CD4-positive, CD25-positive, alpha-beta regulatory T cell (primary cell): ENCODE measurements at places on chromosomes 7 and 10. TPM values are rescaled to one million over a fixed set of nuclear protein-coding genes. Genes with fewer than 3 reads are reported as not detected.

DNA sequence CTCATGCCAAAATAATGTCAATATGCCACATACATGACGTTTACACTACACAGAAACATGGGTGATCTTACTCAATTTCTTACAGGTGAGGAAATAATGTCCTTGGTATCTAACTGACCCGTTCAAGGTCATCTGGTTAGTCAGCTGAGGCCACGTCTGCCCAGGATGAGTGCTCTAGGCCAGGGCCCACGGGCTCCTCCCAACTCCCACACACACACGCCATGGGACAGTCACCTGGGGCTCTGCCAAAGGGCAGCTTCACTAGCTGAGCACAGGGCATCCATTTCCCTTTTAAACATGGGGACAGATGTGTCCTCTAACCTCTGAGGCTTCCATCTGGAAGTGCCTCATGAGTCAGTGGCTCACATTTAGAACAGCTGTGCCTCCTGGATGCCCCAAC lies 123.9 kb downstream of the TNS3 start:
- DNase-seq: no peak
- H3K27ac ChIP-seq: no peak overlapping the region
- no peaks in the 10 kb centered on the region for H3K27me3 ChIP-seq
- no peaks in the 10 kb centered on the region for H3K36me3 ChIP-seq
- H3K4me3 ChIP-seq: no peak overlapping the region

GRCh38 chr7:41870461-41871138 lies 167.7 kb upstream of the INHBA start:
- no peaks in the 10 kb centered on the region for H3K36me3 ChIP-seq
- no peaks in the 10 kb centered on the region for H3K4me1 ChIP-seq
- H3K4me3 ChIP-seq: no peak overlapping the region
- H3K27me3 ChIP-seq: no peaks in the 10 kb centered on the region

DNA sequence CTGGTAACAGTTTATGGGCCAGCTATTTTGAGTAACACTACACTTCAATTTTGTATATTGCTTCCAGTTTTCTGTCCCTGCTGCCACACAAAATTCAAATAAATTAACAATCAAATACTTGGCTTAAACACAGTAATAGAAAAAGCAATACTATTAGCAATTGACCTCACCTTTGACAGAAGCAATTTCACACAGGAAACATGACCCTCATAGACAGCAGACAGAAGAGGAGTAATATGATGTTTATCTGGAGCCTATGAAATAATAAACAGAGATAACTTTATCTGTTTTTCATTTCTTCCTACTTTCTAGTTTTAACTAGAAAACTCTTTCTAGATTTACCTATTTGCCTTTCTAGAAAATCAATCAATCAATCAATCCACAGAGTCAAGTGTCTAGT lies 26.7 kb downstream of the MTPN start:
- peaks cover 47% of the 10 kb centered on the region for H3K36me3 ChIP-seq
- H3K27ac ChIP-seq: no peak overlapping the region
- H3K27me3 ChIP-seq: no peaks in the 10 kb centered on the region
- no peak for DNase-seq
- H3K4me3 ChIP-seq: no peak overlapping the region

- H3K27ac ChIP-seq: no peak overlapping the region
- no peaks in the 10 kb centered on the region for H3K36me3 ChIP-seq
- H3K4me1 ChIP-seq: no peaks in the 10 kb centered on the region
- no peak overlapping the region for H3K4me3 ChIP-seq
Measured at GRCh38 chr10:28705472-28705871, 28.2 kb downstream of the BAMBI start.

GRCh38 chr10:127447197-127447596 lies 101.9 kb upstream of the NPS start:
- no peaks in the 10 kb centered on the region for H3K27me3 ChIP-seq
- H3K36me3 ChIP-seq: no peaks in the 10 kb centered on the region
- H3K4me3 ChIP-seq: no peak overlapping the region
- no peaks in the 10 kb centered on the region for H3K4me1 ChIP-seq
- no peak overlapping the region for H3K27ac ChIP-seq

DNA sequence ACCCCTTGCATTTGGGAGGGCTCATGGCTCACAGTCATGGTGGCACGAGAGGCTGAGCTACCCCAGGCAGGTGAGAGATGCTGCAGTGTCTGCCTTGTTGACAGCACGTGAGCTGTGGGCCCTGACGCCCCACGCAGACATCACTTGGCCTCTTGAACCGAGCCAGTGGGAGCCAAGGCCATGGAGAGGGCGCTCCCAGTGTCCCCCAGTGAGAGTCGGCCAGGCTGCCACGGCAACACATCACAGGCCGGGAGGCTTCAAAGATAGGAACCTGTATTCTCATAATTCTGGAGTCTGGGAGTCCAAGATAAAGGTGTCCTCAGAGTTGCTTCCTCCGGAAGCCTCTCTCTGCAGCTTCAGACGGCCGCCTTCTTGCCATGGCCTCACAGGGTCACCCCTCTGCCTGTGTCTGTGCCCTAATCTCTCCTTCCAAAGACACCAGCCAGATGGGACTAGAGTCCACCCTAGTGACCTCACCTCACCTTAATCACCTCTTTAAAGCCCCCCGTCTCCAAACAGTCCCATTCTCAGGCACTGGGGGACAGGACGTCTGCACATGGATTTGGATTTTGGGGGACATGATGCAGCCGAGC lies 119.6 kb downstream of the KLF6 start:
- H3K4me3 ChIP-seq: no peak overlapping the region
- no peak overlapping the region for H3K27ac ChIP-seq
- DNase-seq: no peak
- H3K27me3 ChIP-seq: no peaks in the 10 kb centered on the region
- H3K4me1 ChIP-seq: peaks cover 38% of the 10 kb centered on the region

DNA sequence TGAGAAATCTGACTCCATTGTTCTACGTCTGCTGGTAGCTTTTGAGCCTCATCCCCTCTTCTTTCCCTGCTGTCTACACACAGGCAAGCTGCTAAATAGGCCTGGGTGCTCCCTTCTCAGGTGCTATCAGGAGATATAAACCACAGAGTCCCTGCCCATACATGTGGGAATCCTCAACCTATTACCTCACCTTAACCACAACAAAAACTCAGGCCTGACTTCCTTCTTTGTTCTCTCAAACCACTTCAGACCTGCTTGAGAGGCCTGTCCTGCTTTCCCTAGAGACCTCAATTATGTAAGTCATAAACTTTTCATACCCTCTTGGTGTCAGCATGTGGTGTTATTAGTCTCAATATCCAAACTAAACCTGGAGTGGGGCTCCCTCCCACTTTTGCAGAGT lies 75.0 kb upstream of the MAGI2 start:
- H3K36me3 ChIP-seq: no peaks in the 10 kb centered on the region
- no peak for DNase-seq
- no peaks in the 10 kb centered on the region for H3K4me1 ChIP-seq
- H3K27ac ChIP-seq: no peak overlapping the region
- H3K4me3 ChIP-seq: no peak overlapping the region
- H3K27me3 ChIP-seq: no peaks in the 10 kb centered on the region

DNA sequence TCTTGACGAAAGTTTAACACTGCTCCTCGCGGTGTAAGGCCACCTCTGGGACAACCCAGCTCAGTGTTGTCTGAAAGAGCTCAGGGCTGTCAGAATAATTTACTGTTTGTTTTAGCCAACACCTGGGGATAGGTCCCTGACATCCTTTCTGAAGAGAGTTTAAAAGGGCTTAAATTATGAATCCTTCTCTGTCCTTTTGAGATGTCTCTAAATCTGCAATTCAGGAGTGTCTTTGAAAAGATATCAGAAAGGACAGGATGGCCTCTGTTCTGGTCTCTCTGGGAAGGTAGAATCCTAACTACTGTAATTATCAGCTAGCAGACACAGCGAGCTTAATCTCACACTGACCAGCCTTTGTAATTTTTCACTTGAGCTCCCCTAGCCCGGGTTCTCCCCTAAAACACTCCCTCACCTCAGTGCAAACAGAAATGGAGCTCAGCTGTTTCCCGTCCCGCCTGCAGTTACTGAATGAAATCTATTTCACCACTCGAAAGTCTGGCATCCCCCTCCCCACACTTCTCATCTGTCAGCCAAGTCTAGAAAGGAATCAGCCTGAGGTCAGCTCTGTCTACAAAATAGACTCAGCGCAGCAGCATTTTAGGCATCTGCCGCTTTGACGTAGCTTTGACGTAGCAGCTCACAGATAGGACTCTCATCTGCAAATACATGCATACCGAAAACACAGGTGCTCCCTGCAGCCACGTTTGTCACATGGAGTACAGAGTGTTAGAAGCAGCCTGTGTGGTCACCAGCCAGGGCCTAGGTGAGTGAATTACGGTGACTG lies 4.8 kb downstream of the DYNC2I1 start:
- no peak overlapping the region for H3K27ac ChIP-seq
- H3K4me1 ChIP-seq: peaks cover 15% of the 10 kb centered on the region
- H3K36me3 ChIP-seq: no peaks in the 10 kb centered on the region

DNA sequence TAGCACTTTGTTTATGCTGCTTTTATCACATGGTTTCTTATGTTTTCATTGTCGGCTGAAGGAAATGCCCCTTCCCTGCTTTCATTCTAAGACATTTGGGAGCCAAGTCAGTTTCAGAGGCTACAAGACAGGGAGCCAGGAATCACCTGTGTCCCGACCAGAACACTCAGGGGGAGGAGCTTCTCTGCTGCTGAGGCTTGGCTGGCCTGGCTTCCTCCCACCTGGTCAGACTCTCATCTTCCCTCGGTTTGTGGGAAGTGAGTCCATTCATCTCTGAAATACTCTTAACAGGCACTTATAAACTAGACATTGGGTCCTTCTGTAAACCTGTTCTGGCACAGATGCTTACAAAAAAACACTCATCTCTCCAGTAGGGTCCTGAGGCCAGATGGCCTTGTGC lies 19.6 kb upstream of the GOLGA7B start:
- no peak overlapping the region for H3K27ac ChIP-seq
- no peaks in the 10 kb centered on the region for H3K27me3 ChIP-seq
- no peak for DNase-seq
- H3K4me3 ChIP-seq: no peak overlapping the region
- H3K36me3 ChIP-seq: no peaks in the 10 kb centered on the region
- H3K4me1 ChIP-seq: peaks cover 11% of the 10 kb centered on the region

GRCh38 chr7:133140994-133141595 lies 59.2 kb upstream of the CHCHD3 start:
- no peak overlapping the region for H3K4me3 ChIP-seq
- DNase-seq: no peak
- no peaks in the 10 kb centered on the region for H3K4me1 ChIP-seq
- peaks cover 3% of the 10 kb centered on the region for H3K27me3 ChIP-seq
- H3K36me3 ChIP-seq: no peaks in the 10 kb centered on the region
- H3K27ac ChIP-seq: no peak overlapping the region

DNA sequence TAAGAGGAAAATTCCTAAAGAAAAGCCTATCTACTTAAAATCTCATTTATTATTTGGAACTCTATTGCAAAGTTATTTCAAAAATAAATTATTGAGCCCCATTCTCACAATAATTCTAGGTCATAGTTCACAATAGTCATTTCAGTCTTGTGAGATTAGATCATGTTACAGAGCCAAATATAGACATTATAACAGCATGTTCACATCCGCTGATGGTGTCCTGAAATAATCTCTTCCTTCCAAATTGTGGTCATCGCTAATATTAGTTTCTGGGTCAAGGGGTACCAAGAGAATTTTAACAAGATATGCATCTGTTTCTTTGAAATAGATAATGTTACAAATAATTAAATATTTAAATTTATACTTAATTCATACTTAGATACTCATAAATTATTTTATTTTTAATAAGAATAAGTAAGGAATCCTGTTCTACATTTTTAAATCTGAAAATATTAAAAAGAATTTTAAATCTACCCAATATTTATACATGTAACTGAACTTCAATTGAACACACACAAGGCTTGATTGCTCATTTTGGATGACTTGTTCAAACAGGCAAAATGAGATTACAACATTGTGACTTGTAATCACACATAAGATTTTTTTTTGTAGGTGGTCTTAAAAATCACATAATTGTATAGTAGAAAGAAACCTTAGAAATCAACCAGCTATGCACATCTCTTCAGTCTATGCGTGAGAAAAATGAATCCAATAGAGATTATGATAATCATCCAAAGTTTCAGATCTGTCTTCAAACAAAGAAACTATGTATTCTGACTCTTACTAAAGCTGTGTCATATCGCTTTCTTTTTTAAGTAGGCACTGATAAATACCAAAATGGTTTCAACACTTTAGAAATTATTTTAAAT lies 13.1 kb downstream of the GNAT3 start:
- no peaks in the 10 kb centered on the region for H3K27me3 ChIP-seq
- DNase-seq: no peak
- no peak overlapping the region for H3K4me3 ChIP-seq

DNA sequence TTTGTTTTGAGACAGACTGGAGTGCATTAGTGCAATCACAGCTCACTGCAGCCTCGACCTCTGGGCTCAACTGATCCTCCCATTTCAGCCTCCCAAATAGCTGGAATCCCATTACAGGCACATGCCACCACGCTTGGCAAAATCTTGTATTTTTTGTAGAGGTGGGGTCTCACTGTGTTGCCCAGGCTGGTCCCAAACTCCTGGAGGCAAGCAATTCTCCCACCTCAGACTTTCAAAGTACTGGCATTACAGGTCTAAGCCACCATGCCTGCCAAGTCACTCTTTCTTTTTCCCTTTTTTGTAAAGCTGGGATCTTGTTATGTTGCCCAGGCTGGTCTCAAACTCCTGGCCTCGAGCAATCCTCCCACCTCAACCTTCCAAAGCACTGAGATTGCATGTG lies 8.3 kb upstream of the NPC1L1 start:
- no peaks in the 10 kb centered on the region for H3K4me1 ChIP-seq
- no peak for DNase-seq
- H3K27me3 ChIP-seq: no peaks in the 10 kb centered on the region
- no peaks in the 10 kb centered on the region for H3K36me3 ChIP-seq

- DNase-seq: no peak
- no peak overlapping the region for H3K4me3 ChIP-seq
- H3K27ac ChIP-seq: no peak overlapping the region
- peaks cover 22% of the 10 kb centered on the region for H3K27me3 ChIP-seq
Measured at GRCh38 chr7:108452707-108453106, 3.5 kb downstream of the NRCAM start.

COL13A1 gene
- not detected for total RNA-seq

CUZD1 gene
- total RNA-seq: 1.9 TPM

DNA sequence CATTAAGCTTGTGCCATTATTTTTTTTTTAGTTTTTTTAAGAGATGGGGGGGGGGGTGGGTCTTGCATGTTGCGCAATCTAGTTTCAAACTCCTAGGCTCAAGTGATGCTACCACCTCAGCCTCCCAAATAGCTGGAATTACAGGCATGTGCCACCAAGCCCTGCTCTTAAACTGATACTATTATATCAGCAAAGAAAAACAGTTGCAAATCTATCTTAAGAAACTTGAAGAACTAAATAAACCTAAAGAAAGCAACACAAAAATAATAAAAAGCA lies 47.5 kb downstream of the BRAF start:
- H3K4me3 ChIP-seq: no peak overlapping the region
- H3K27me3 ChIP-seq: no peaks in the 10 kb centered on the region
- H3K4me1 ChIP-seq: peaks cover 3% of the 10 kb centered on the region
- H3K36me3 ChIP-seq: peaks cover 2% of the 10 kb centered on the region
- no peak for DNase-seq

- no peaks in the 10 kb centered on the region for H3K36me3 ChIP-seq
- H3K4me1 ChIP-seq: peaks cover 16% of the 10 kb centered on the region
- H3K27me3 ChIP-seq: no peaks in the 10 kb centered on the region
Measured at GRCh38 chr10:103806395-103807187, 48.8 kb downstream of the SH3PXD2A start.

MMP21 gene
- 0.59 TPM for total RNA-seq

OR2A42 gene
- 0.30 TPM for total RNA-seq
